ENCODE measurements at places on chromosomes 7 and 10.

GRCh38 chr7:55273186-55273980 lies 91.8 kb upstream of the LANCL2 start:
- no peak for DNase-seq

DNA sequence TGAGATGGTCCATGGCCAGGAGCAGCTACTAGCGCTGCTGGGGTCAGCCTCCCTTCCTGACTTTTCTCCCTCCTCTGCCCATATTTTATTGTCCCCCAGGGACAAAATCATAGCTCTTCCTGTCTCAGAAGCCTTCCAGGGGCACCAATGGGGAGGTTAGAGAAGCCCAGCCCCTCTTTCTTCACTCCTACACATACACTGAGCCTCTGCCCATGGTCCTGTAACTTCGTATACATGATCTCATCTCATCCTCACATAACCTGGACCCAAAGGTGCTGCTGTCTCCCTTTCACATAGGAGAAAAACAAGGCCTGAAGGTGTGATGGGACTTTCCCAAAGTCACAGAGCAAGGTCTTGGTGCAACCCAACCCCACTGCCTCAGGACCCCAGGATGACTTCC lies 2.5 kb downstream of the SRRM3 start:
- DNase-seq, result no peak

GRCh38 chr10:69495666-69496065 lies 44.4 kb downstream of the TSPAN15 start:
- DNase-seq, result no peak

GRCh38 chr7:76037310-76037709 lies 10.5 kb downstream of the STYXL1 start:
- DNase-seq, result no peak

GRCh38 chr7:83096065-83096580 lies 66.6 kb downstream of the PCLO start:
- DNase-seq, result no peak

GRCh38 chr10:5829267-5829666 lies 16.0 kb upstream of the GDI2 start:
- no peak for DNase-seq

DNA sequence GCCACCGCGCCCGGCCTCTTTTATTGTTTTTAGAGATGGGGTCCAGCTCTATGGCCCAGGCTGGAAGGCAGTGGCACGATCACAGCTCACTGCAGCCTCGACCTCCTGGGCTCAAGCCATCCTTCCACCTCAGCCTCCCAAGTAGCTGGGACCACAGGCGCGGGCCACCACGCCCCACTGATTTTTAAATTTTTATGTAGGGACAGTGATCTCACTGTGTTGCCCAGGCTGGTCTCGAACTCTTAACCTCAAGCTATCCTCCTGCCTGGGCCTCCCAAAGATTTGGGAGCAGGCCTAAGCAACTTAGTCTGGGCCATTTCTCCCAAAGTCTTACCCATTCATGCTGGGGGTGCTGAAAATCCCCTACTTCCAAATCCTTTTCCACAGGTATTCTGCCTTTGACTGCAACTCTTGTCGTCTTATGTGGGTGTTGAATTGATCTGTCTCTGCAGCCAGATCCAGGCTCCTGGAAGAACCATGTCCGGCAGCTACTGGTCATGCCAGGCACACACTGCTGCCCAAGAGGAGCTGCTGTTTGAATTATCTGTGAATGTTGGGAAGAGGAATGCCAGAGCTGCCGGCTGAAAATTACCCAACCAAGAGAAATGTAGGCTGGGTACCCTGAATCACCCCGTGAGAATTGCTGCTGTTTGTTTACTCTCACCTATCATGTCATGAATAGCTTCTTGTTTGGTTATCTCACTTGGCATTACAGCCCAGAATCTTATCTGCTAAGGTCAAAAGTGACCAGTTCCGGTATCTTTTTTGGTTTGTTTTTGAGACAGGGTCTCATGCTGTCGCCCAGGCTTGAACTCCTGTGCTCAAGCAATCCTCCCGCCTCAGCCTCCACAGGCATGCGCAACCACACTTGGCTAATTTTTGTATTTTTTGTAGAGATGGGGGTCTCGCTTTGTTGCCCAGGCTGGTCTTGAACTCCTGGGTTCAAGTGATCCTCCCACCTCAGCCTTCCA lies 1.1 kb downstream of the ZDHHC4 start:
- DNase-seq, result no peak

GRCh38 chr7:598899-599298 lies 79.3 kb upstream of the PDGFA start:
- no peak for DNase-seq

- DNase-seq, result no peak
Measured at GRCh38 chr7:32948202-32948601, 9.0 kb upstream of the FKBP9 start.

DNA sequence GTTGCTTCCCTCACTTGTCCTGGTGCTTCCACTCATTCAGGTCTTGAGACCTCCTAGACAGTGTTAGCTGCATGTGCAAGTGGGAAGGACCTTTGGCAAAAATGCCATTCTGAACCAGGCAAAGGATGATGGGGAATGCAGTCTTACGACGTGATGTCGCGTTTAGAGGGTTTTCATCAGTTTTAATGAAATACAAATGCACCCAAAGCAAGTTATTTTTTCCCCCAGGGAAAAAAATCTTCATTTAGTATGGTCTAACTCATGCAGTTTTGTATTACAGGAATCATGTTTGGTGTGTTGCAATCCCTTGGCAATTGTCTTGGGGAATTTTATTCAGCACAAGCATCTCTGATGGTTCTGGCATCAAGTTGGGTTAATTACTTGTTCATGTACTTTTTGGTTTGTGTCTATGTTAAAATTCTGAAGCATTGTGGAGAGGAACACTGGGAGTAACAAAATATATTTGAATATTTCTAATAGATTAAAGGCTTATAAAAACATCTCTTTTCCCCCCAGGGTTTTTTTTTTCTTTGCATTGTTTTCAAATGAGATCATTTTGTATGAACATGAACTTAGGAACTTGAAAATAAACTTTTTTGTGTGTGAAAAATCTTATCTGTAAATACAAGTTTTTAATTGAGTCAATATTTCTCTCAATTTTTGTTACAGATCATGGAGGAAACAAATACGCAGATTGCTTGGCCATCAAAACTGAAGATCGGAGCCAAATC lies 188.9 kb downstream of the BICC1 start:
- DNase-seq, result no peak

- DNase-seq, result peak; percentile 6
Measured at GRCh38 chr7:148242294-148242821, 348.2 kb upstream of the C7orf33 start.

- no peak for DNase-seq
Measured at GRCh38 chr7:111388912-111389311, 173.4 kb downstream of the IMMP2L start.
